ENCODE measurements at places on chromosomes 1 and 21.

- DNase-seq, result no peak
Measured at GRCh38 chr1:1303736-1304135, 4.0 kb downstream of the ACAP3 start.

DNA sequence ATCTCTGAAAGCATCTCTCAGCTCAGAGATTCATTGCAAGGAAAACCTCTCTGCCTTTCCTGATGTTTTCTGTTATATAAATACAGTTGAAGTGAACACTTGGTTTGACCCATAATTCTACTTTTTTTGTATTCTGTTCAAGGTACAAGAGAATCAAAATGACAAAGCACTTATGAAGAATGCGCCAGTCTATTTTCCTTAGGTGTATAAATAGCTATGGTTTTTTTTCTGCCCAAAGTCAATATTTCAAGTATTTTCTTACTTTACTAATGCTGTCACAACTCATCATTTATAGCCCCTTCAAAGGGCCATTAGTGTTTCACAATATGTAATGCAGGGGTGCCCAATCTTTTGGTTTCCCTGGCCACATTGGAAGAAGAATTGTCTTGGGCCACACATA, 142.5 kb upstream of the C1orf105 start:
- DNase-seq, result no peak

- no peak for DNase-seq
Measured at GRCh38 chr1:171790318-171790717, 8.9 kb downstream of the METTL13 start.

GRCh38 chr1:69252696-69253095, 315.0 kb upstream of the LRRC7 start:
- DNase-seq, result no peak

DNA sequence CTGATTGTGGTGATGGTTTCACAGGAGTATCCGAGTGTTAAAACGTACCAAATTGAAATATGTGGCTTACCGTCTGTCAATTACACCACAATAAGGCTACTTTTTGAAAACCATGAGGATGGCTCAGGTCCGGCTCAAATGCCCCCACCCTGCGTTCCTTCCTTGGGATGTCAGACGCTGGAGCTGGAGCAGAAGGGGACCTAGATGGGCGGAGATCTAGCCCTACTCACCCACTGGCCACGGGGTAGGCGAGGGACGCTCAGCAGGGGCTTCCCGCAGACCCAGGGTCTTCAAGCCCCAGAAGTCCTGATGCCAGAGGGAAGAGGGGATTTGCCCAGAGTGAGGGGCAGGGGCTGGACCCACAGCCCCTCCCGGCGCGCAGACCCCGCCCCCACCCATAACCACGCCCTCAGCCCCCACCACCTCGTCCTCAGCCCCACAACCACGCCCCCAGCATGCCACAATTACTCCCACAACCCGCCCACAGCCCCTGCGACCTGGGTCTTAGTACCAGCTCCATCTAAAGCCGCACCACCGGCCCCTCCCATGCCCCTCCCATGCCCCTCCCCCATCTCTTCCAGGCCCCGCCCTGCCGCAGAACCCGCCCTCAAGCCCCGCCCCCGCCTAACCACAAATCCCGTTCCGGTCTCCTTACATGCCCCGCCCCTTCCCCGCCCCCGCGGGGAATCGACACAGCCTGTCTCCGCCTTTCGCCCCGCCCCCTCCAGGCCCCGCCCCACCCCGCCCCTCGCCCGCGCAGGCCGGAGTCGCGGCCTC, at the start of gene LRRC3:
LRRC3 (plus strand) TSS at position 764 of the 777 bp plus-strand sequence. CDS start 1,135 bp downstream, outside the sequence.
- DNase-seq, result peak; percentile 89

DNA sequence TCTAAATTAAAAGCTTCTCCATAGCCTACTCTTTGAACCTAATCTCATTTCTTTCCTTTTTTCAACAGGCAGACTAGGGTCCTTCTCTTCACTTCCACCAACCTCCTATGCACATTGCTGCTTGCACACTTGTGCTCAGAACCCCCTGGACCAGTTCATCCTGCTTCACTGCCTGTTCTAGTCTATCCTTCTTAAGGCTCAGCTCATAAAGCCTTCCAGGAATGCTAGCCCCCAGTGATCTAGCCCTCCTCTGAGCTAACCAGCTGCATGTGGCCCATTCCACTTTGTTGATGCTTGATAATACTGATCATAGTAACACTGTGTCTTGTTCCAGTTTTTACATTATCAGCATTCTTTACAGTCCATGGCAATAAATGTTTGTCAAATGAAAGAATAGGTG, 22.9 kb upstream of the PHGDH start:
- no peak for DNase-seq

DNA sequence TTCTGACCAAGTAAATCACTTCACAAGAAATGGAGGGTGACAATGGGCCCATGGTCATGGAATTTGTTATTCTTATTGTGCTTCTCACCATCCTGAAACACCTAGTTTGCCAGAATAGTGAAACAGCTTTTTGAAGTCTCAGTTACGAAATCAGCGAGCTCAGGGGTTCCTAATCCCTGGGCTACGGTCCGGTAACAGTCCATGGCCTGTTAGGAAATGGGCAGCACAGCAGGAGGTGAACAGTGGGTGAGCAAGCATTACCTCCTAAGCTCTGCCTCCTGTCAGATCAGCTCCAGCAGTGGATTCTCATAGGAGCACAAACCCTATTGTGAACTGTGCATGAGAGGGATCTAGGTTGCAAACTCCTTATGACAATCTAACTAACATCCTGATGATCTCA, 1356.3 kb downstream of the KCNT2 start:
- no peak for DNase-seq

DNA sequence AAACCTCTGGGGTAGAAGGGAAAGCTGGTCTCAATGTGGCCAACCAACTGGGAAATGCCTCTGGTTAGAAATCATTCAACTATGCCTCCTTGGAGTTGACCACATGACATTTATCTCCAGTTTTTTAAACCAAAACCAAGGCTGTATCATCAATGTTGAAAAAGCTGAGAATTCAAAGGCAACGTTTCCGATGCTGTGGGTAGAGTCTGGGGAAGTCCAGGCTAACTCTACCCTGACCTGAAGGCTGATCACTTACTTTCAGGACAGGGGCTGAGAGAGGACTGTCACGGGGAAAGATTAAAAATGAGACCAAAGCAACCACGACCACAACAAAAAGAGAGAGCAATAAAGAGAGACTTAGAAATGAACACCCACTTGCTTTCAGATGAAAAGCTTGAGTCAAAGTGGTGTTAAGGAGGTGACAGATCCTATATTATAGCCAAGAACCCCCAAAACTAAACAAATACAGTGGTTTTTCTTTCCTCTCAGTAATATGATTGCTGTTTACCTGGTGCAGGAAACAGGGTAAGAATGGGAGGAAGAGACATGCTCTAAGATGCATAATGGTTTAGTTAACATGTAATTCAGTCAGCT, 90.8 kb upstream of the TNFSF4 start:
- no peak for DNase-seq

- DNase-seq, result no peak
Measured at GRCh38 chr1:247407180-247407616, 8.8 kb upstream of the NLRP3 start.

- peak; percentile 41 for DNase-seq
Measured at GRCh38 chr1:185595835-185596667, 138.1 kb upstream of the HMCN1 start.

GRCh38 chr1:77832901-77833300, 53.5 kb downstream of the MIGA1 start:
- peak; percentile 98 for DNase-seq

DNA sequence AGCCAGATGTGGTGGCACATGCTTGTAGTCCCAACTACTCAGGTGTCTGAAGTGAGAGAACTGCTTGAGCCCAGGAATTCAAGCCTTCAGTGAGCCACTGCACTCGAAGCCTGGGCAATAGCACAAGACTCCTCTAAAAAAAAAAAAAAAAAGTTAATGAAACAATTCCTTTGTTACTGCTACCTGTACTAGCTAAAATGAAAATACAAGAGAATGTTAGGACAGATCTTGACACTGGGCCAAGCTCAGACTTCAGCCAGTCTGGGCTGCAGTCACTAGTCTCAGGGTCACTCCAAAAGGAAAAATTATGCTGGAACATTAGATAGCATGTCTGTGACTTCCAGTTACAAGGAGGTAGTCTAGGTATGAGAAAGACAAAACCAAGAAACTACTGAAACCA, 56.5 kb downstream of the TRIM33 start:
- DNase-seq, result no peak

- DNase-seq, result no peak
Measured at GRCh38 chr1:58620926-58621325, 43.9 kb upstream of the TACSTD2 start.

DNA sequence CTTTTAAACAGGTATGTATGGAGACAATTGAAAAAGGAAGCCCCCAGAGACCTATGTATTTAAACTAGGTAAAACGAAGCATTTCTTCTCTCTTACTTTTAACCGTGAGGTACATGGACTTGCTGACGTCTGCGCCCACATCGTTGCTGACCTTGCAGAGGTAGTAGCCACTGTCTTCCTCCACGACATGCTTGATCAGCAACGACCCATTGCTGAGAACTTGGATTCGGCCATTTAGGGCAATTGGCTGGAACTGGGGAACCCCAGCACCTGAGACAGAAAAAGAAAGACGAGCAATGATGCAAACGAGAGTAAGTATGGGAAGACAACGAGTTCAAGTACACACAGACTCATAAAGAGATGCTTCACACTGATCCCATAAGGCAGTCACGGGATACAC, 408.8 kb downstream of the PCP4 start:
- DNase-seq, result no peak

DNA sequence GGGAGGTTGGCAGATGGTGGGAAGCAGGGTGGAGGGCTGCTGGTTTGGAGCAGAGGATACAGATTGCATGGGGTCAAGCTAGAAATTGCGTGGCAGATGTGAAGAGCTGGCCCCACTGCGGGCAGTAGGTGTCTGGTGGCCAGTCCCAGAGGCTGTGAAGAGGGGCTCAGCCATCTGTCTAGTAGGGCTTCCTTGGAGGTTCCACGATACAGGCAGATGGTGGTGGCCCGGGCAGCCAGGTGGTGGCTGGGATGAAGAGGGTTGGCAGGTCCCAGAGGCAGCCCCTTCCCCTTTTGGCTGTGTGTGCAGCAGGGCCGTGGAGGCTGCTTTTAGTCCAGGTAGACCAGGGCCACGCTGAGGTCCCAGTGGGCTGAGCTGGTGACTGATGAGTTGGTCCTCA, 16.6 kb downstream of the PSEN2 start:
- no peak for DNase-seq

GRCh38 chr1:160997323-160998038, 23.5 kb downstream of the F11R start:
- DNase-seq, result peak; percentile 52

DNA sequence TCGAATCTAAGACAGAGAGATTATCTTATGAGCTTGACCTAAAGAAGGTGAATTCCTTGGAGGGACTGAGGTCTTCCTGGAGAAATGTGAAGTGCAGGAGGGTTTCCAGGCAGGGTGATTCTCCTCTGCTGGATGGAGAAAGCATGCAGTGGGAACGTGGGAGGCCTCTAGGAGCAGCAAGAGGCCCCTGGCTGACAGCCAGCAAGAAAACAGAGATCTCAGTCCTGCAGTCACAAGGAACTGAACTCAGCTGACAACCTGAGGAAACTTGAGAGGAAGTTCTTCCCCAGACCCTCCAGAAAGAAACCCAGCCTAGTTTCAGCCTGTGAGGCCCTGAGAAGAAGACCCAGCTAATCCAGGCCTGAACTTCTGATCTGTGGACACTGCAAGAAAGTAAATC, 345.9 kb downstream of the FAM72C start:
- no peak for DNase-seq

DNA sequence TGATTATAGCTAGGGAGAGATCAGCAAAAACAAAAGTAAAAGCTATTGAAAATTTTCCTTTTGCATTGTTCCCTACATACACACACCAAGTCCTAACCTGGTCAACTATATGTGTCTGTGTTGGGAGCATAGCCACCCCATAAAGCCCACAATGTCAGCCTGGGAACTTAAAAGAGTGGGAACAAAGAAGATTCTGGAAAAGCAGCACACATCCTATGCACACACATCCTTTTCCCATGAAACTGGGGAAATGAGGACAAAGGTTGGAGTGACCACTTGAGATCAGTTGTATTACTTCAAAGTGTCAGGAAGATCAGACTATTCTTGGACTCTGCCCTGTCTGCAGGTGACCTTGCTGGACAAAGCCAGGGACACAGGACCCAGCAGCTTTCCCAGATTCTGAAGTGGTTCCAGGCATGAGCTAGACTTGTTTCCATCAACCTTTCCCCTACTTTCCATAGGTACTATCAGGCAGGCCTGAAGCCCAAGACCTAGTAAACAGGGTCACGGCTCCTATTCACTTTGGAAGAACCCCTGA, 15.9 kb downstream of the TXNIP start:
- DNase-seq, result no peak

- no peak for DNase-seq
Measured at GRCh38 chr1:157311730-157312081, 173.5 kb upstream of the ETV3 start.

DNA sequence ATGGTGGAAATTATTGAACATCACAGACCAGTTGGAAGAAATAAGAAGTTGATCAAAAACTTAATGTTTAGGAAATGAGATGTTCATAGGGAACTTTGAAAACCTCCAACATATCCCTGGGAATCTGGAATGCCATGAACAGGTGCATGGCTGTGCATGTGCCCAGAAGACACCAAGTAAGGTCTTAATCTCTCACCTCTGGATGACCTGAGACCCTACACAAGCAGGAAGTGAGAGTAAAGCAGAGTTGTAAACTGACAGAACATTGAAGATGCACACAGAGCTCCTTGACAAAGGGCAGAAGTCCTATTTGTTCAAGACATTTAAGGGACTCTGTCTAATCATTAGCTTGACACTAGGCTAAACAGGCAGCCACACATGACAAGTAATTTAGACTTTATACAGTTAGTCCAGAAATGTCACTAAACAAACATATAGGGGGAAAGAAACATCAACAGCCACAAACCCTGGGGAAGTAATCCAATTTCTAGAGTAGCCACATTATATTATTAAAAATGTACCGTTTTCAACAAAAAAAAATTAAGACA, 34.5 kb downstream of the KLHDC7A start:
- no peak for DNase-seq

DNA sequence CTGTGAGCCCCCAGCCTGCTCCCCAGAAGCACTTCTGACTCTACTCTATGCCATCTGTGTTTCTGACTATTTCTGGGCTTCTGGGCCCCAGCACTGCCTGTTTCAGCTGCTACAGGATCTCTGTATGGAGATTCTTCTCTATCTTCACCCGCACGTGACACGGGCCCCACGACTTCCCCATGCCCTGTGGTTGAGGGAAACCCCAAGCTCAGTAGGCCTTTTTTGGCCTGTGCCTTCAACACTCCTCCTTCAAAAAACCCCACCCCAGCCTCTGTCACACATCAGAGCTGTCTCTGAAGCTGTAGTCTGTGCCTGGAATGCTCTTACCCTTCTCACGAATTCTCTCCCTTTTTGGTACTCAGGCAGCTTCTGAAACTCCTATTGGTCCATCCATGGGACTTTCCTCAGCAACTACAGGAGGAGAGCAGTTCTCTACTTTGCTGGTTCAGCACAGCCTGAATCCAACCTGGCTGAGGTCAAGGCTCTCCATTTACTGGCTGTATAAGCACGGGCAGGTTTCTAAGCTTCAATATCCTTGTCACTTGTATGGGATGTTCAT, 2.0 kb upstream of the NID1 start:
- peak; percentile 48 for DNase-seq

- no peak for DNase-seq
Measured at GRCh38 chr21:41800425-41801320, 33.8 kb upstream of the RIPK4 start.

Measured in fibroblast of skin of scalp (primary cell).